ENCODE measurements at places on chromosomes 5 and 9.

- DNase-seq = no peak
Observed at GRCh38 chr5:160183075-160183474, 46.2 kb upstream of the FABP6 start.

DNA sequence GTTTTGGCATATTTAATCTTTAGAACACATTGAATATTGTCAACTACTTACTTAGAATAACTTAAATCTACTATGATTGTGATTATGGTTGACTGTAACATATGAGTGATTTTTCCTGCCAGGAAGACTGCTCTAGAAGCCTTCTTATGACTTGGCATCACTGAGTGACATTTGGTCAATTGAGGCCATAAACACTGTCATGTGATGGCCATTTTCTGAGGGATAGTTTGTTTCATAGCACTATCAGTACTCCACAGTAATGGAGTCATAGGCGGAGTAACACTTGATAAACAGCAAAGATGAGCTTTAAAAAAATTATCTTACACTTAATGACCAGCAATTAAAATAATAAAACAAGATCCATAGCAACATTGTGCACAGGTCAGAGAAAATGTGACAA is 31.0 kb downstream of the C9orf40 start:
- DNase-seq = no peak

- no peak for DNase-seq
Observed at GRCh38 chr5:57594436-57594835, 111.8 kb upstream of the ACTBL2 start.

GRCh38 chr9:113625486-113625885 is 162.0 kb downstream of the RGS3 start:
- no peak for DNase-seq

DNA sequence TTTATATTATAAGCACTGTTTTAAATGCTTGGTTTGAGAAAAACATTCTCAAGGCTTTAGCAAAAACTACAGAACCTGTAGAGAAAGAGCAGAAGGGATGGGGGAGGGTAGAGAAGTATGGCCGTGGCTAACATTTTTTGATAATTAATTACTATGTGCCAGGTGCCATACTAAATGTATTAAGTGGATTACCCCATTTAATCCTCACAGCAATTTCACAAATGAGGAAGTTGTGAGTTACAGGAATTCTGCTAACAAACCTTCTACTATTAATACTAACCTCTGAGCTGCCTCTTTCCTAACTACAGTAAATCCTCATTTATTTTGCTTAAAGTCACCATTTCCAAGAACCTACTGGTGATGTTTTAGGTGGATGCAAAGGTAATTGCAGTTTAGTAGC is 157.9 kb downstream of the RNF180 start:
- DNase-seq = no peak

DNA sequence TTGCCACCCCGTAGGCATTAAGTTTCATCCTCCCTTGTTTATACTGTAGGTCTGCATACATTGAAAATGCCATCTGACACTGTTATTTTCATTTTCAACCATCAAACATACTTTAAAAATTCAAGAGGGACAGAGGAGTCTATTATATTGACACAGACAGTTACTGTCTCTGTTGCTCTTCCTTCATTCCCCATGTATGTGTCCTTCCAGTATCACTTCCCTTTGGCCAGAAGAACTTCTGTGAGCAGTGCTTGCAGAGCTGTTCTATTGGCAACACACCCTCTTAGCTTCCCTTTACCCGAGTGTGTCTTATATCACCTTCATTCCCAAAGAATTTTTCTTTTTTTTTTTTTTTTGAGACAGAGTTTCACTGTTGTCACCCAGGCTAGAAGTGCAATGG is 42.8 kb downstream of the RASGEF1C start:
- DNase-seq = no peak

- no peak for DNase-seq
Observed at GRCh38 chr5:91136271-91136670, 246.8 kb downstream of the ARRDC3 start.

GRCh38 chr5:9698841-9699240 is 68.7 kb upstream of the TAS2R1 start:
- DNase-seq = no peak

DNA sequence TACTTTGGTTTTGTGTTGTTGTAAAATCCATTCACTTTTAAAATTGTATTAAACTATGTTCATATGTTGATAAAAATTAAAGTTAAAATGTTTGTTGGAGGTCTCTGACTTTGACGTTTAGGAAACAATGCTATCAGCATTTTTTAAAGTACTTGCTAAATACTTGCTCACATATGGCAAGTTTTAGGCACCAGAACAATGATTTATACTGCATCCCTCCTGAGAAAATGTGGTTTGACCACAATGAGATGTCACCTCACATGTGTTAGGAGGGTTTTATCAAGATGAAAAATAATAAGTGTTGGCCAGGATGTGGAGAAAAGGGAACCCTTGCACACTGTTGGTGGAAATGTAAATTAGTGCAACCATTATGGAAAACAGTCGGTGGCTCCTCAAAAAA is 180.8 kb downstream of the HSD17B3 start:
- no peak for DNase-seq

GRCh38 chr9:8555762-8556500 is 756.4 kb upstream of the DMAC1 start:
- no peak for DNase-seq

- DNase-seq = no peak
Observed at GRCh38 chr9:95588724-95589588, 72.2 kb upstream of the PTCH1 start.

- DNase-seq = no peak
Observed at GRCh38 chr5:179764056-179764455, 29.7 kb upstream of the LTC4S start.

DNA sequence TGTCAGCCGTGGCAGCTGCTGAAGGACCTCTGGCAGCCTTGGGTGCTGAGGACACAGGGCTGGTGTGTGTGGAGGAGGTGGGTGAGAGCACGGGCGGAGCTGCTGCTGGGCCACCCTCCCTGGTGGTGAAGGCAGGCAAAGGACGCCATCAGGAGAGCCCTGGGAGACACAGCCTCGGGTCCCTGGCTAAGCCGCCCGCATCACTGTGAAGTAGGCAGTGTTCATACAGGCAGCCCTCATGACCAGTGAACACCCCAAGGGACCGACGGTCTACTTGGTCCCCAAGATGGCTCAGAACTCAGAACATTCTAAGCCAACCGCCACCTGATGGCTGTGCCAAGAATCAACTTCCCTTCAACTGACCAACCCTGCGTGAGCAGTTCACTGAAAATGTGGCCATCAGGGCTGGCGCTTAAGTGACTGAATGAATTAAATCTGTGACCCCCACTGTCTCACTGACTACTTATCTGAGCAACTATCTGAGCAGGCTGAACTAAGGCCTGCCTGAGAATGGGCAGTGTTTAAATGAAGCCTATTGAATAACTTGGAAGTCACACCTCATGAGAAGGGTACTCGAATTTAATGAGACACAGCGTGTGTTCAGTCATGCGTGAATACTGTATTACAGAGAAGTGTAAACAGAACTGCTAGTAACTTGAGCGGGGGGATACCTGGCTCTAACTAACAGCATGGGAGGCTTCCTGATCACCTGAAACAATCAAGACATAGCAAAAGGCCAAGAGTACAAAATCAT is 54.7 kb upstream of the SIMC1 start:
- DNase-seq = no peak

DNA sequence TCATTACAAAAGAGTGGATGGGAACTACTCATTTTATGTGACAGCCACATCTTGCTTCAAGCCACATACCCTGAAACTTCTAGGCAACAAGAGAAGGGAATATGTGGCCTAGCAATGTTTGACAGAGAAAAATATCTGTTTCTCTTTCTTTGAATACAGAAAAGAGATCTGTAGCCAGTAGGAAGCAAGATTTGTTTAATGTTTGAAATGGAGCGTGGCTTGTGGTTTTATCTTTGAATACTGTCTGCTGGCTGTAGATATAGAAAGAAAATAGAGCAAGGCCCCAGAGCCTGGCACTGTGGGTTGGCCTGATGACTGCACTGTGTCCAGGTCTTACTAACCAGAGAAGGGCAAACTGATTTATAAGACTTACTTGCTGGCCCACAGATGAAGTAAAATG is 133.8 kb downstream of the ARHGEF28 start:
- DNase-seq = no peak

DNA sequence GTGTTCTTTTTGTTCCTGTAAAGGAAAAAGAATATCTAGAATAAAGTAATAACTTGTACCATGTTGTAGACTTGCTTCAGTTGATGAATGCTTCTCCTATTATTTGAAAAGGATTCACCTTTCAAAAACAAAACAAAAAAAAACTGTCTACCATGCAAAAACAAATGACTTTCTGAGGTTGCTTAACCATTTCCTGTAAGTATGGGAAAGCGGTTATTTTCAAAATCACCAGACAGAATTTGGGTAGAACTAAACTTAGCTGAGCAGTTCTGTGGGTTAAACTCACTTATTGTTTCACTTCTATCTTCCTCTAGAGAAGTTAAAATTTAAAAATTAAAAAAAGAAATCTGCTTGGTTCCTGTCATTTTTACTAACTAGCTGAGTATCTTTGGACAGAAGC is 25.2 kb downstream of the LNPEP start:
- DNase-seq = no peak

DNA sequence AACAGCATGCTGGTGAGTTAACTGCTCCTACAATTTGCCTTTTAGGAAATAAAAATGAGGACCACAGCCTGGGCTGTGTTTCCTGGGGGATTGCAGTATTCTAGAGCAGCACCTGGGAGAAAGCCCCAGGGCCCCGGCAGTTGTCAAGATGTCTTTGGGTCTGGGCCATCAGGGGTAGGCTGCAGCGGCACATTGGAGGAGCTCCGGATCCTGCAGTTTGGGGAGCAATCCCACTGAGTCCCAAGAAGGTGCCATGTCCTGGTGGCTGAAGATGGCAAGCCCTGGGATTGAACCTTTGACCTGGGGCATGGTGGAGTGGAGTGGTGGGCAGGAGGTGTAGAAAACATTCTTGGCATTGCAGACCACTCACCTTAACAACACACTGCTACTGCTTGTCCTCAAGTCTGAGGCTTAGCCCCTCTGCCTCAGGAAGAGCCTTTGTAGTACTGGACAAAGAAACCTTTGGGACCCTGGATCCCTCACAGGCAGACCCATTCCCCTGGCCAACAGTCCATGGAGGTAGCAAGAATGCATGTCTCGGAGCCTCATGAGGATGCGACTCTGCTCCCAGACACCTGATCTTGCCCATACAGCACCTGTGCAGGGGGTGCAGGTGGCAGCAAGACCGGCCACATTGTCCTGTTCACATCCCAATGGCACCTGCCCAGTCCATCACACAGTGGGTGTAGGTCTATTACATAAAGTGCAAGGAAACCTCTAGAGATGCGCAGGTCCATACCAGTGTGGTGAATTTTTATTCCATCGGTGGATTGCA is 159.1 kb upstream of the IRX2 start:
- DNase-seq = no peak

GRCh38 chr5:122473138-122473843 is 161.3 kb downstream of the SNCAIP start:
- no peak for DNase-seq

DNA sequence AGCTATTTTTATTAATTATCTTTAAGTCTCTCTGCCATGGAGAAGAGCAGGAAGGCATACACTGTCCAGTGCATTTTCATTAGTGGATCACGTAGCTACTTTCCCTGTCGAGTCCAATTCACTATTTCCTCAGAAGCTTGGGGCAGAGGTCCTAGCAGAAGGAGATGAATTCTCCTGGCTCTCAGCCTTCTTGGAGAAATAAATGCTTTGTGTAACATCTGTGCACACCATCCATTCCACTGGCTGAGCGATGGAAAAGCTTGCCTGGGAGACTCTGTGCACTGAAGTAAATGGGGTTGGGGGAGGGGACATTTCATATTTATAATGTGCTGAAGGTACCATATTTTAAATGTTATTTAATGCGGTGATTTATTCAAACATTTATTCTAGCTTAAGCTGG is 23.4 kb downstream of the PROP1 start:
- no peak for DNase-seq

- DNase-seq = no peak
Observed at GRCh38 chr9:9117866-9118265, 1318.3 kb upstream of the DMAC1 start.

DNA sequence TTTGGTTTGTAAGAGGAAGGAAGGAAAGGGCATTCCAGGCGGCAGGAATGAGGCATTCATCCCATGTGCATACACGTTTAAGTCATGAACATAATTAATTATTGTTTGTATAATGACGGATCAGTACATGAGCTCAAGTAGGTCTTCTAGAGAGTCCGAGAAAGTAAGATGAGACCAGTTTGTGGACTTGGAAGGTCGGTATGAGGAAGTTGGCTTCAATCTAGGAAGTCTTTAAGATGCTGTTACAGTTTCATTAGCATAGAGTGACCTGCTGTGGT is 2.1 kb downstream of the GTF3C4 start:
- no peak for DNase-seq

- no peak for DNase-seq
Observed at GRCh38 chr5:116970318-116970717, 395.7 kb upstream of the SEMA6A start.

- DNase-seq = no peak
Observed at GRCh38 chr9:125443367-125443766, 181.7 kb downstream of the GAPVD1 start.

DNA sequence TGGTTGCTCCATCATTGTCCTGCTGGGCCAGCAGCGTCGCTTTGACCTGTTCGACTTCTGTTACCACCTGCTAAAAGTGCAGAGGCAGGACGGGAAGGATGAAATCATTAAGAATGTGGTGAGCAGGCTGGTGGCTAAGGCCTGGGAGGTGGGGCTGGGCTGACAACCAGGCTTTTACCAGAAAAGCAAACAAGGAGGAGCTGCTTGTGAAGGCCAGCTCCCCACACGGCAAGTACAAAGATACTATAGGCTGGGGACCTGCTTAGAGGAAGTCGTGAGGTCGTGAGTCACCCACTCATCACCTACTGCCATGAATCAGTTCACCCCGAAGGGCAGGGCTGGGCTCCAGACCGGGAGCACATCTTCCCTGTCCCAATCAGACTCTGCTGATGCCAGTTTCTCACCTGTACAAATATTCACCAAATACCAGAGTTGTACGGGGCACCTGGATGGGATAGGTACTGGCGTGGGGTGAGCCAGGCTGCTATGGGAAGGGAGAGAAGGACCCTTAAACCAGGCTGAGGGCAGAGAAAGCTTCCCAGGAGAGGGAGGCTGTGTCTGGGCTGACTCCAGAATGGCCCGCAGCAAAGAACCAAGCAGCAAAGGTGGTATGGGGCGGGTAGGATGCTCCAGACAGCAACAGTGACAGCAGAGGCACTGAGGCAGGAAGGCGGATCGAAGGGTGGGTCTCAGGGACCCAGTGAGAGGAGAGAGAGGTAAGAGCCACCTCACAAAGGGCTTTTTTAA is 69.3 kb upstream of the NIPAL4 start:
- DNase-seq = peak; percentile 34

GRCh38 chr5:77129391-77129990 is 42.4 kb upstream of the ZBED3 start:
- no peak for DNase-seq

GRCh38 chr5:73797132-73797510 is 171.1 kb downstream of the ARHGEF28 start:
- no peak for DNase-seq

DNA sequence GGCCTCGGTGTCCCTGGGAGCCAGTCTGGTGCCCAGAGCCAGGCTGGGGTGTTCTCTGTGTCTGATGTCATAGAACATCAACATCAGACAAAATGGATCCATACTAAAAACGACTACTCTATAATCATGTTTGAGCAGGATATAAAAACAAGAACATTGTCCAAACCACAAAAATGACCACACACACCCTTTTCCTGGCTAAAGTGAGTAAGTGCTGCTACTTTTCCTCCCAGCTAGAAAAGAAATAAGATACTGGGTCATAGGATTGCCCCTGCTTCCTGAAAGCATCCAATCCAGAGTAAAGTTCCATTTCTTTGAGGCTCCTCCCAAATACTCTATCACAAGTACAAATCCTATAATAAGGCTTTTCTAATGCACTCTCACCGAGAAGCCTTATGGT is 19.7 kb upstream of the TRAF1 start:
- DNase-seq = no peak
